Thymus (tissue), 14 donors: ENCODE measurements at places on chromosomes 5 and 9. TPM values are rescaled to one million over a fixed set of nuclear protein-coding genes. Genes with fewer than 3 reads are reported as not detected.

PDCD1LG2 gene
- 3.4 TPM for polyA plus RNA-seq

CCNJL gene
- polyA plus RNA-seq, result 2.7 TPM

CBY3 gene
- 0.07 TPM for polyA plus RNA-seq

PCDHGA7 gene
- polyA plus RNA-seq, result 0.46 TPM

- H3K36me3 ChIP-seq, result no peaks in the 10 kb centered on the region
- no peaks in the 10 kb centered on the region for H3K4me1 ChIP-seq
- H3K27ac ChIP-seq, result no peak overlapping the region
- no peak overlapping the region for H3K4me3 ChIP-seq
- H3K27me3 ChIP-seq, result no peaks in the 10 kb centered on the region
- no peak for DNase-seq
Observed at GRCh38 chr5:92468295-92468694, 1085.2 kb upstream of the ARRDC3 start.

DNA sequence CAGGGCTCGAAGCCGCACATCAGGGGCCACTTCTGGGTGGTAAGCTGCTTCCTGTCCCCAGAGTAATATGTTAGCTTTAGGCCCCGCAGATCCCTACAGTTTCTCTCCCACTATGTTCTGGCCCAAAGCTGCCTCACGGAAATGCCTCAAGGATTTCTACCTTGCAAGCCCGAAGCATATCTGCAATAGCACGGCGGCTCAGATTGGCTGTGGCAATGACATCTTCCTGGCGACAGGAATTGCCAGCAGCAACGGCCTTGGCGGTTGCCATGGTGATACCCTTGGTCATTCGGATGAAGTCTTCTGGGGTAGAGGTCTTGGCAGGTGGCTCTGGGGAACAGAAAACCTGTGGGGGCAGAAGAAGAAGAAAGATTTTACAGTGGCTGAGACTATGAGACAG is 10.3 kb upstream of the TPM2 start:
- no peak overlapping the region for H3K4me3 ChIP-seq
- H3K27me3 ChIP-seq, result no peaks in the 10 kb centered on the region
- no peak overlapping the region for H3K27ac ChIP-seq
- no peaks in the 10 kb centered on the region for H3K4me1 ChIP-seq
- no peak for DNase-seq

GRCh38 chr5:78758169-78758839 is 109.7 kb upstream of the LHFPL2 start:
- H3K27ac ChIP-seq, result no peak overlapping the region
- H3K4me1 ChIP-seq, result peaks cover 13% of the 10 kb centered on the region
- no peaks in the 10 kb centered on the region for H3K36me3 ChIP-seq
- no peaks in the 10 kb centered on the region for H3K27me3 ChIP-seq
- DNase-seq, result no peak

DNA sequence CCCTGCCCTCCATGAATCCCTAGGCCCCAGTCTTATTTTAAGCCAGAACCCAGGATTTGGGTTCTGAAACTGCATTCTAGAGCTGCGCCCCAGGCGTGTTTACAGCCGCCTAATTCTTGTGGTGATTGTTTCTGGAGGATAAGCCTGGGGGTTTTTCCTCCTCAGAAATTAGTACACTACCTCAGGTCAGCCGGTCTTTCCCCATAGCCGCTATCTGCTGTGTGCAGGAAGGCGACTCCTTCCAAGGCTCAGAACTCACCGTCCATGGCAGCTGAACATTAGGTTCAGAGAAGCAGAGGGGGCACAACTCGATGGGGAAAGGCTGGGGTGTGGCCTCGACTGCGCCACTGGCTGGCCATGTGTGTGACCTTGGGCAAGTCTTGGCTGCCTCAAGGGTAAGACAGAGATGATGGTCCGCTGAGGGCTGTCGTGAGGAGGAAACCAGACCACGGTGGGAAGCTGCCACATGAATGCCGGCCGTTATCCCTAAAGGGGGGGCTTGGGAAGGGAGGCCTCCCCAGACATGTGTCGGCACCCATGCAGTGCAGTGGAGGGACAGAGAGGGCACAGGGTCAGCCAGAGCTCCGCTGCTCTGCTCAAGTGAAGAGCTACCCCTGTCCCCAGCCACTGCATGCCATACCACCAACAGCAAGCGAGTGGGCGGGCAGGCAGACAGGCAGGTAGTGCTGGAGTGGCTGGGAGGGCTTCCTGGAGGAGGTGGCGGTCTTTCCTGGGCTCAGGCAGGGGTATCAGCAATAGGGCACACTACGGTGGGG is 28.9 kb downstream of the SHB start:
- no peak for DNase-seq
- no peak overlapping the region for H3K4me3 ChIP-seq
- no peaks in the 10 kb centered on the region for H3K36me3 ChIP-seq
- H3K27ac ChIP-seq, result no peak overlapping the region
- no peaks in the 10 kb centered on the region for H3K27me3 ChIP-seq

- no peaks in the 10 kb centered on the region for H3K4me1 ChIP-seq
- H3K27ac ChIP-seq, result no peak overlapping the region
- no peak for DNase-seq
- H3K27me3 ChIP-seq, result peaks cover 2% of the 10 kb centered on the region
- H3K36me3 ChIP-seq, result no peaks in the 10 kb centered on the region
- no peak overlapping the region for H3K4me3 ChIP-seq
Observed at GRCh38 chr5:153953411-153953810, 85.3 kb downstream of the FAM114A2 start.
